ENCODE measurements at places on chromosomes 3 and 15.

DNA sequence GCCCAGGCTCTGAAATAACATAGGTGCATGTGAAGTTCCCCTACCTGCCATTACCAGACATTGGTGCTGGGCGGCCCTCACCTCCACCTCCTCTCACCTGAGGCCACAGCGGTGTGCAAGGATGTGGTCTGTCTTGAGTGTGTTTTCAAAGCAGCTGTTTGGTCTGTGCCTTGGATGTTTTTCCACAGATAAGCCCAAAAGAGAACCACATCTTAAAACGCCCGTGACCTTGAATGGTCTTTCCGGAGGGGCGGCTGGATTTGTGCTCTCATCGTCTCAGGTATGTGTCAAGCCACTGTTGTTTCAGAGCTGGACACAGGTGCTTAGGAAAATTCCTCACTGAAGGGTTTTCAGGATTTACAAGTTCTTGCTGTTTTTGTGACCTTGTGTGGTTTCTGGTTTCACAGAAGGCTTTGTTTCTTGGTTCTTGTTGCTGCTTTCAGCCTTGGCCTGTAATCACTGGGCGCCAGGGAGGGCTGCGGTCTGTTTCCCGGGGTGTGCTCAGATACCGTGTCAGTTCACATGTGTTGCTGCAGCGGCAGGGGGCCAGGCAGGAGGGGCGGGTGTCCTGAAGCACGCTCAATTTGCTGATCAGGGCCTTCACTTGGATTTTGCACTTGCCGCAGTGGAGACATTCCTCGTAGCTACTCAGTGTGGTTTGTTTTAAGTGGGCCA, 128.4 kb downstream of the IGF1R start:
- no peak for DNase-seq

DNA sequence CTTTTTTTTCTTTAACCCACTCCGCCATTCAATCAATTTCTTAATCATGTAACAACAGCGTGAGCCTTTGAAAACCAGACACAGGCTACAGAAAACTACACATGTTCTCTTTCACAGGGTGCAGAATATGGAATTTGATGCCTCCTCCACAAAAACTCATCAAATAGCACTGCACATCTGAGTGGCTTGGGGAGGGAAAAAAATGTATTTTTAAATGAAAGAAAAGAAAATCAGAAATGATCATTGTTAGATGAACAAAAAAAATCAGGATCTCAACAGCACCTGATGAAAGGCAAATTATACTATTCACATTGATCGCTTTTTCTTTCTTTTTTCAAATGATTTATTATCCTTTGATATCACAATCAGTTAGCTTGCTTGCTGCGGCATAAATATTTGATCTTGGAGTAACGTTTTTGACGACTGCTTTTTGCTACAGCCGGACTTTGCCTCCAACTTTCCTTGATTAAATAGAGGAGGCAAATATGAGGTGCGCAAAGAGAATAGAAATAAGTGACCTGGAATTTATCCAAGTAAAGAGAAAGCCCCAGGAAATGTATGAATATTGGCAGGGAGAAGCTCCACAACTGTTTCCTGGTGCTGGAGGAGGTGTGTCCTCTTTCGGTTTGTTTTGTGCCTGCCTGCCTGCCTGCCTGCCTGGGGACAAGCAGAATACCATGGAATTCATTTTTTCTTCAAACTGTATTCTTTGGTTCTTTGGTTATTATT, 63.1 kb downstream of the EDEM1 start:
- no peak for DNase-seq

DNA sequence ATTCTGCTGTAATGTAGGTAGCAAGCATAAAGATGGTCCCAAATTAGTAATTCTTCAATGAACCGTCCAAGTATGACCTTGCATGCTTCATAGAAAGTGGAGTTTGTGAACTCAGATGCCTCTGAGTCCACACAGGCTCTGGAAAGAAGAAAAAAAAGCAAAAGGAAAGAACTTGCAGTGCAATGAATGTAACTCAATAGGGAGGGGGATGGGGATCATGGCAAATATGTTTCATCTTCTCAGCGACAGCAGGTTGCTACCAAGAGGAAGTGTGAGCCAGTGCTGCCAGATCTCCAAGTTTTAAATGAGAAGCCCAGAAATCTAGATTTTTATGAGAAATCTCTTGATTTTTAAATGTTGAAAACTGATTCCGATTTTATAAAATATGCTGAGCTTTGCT, 50.3 kb downstream of the IL20RB start:
- DNase-seq, result no peak

DNA sequence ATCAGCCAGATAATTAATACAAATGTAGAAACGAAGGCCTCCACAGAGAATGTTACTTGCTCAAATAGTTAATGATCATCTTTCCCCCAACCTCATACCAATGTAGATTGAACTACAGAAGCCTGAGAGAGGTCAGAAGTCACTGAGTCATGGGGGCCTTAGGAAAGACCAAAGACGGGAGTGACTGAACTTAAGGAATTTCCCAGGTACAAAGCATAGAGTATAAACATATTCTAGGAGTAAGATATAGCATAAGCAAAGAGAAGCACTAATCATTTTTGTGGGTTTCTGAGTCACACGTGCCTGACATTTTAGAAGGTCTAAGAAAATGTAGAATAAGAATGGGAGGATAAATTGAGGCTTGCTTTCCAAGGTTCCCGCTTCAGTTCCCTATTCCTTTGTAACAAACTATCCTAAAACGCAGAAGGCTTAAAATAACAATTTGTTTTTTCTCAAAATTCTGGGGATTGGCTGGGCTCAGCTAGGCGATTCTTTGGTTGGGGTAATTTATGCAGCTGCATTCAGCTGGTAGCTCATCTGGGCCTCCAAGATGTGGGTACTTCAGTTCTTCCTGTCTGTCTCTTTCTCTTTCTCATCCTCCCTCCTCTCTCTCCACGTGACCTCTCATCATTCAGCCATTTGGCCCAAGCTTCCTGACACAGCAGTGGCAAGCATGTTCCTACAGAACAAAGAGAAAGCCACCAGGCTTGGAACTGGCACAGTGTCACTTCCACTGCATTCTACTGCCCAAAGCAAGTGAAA, 422.6 kb downstream of the FOXP1 start:
- DNase-seq, result no peak

DNA sequence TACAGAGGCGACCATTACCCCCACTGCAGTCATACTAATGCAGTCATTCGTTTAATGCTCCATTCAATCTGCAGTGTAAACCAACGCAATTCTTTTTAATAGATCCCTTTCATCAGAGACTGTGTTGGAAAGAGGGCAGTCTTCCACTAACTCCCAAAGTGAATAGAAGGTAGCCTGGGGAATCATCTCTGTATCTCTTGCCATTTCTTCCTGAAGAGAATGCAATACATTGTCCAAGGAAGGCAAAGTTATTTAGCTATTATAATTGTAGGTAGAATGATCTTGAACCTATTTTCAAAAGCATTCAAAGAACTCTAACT, 1.3 kb upstream of the SLITRK3 start:
- no peak for DNase-seq

GRCh38 chr3:131221731-131222130, 159.8 kb upstream of the NUDT16 start:
- no peak for DNase-seq

DNA sequence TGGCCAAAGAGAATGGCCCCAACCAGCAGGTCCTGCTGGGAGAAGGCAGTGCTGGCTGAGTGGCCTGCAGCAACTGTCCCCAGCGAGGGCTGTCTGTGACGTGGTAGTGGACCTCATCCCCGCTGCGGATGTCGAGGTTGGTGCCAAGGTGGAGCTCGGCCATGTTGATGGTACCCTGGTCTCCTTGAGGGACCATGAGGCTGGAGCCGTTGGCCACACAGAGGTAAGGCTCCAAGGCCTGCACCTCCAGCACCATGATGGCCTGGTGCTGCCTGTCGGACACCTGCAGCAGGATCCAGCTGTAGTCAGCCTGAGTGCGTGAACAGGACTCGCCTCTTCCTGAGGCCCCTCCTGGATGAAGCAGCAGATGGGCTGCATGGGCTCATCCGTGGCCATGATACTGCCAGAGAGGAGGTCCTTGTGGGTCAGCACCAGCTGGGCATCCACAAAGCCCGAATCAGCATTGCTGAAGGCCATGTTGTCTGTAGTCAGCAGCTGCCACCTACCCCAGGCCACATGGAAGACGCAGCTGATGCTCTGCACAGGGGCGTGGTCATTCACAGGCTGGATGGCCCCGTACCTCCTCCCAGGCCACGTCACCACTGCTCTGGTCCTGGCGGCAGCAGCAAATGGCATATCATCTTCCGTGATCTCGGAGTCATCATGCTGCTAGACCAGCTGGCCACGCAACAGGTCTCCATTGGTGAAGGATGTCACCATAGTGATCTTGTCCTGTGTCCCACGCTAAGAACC, 167.5 kb downstream of the GOLGA6L4 start:
- no peak for DNase-seq

DNA sequence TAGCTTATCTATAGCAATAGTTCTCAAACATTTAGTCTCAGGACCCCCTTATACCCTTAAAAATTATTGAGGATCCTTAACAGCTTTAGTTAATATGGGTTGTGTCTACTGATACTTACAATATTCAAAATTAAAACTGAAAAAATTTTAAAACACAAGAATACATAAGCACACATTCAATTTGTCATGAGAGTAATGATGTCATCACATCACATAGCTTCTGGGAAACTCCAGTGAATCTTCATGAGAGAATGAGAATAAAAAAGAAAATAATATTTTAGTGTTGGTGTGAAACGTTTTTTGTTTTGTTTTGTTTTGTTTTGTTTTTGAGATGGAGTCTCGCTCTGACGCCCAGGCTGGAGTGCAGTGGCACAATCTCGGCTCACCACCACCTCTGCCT, 25.2 kb upstream of the ACP3 start:
- DNase-seq, result no peak

DNA sequence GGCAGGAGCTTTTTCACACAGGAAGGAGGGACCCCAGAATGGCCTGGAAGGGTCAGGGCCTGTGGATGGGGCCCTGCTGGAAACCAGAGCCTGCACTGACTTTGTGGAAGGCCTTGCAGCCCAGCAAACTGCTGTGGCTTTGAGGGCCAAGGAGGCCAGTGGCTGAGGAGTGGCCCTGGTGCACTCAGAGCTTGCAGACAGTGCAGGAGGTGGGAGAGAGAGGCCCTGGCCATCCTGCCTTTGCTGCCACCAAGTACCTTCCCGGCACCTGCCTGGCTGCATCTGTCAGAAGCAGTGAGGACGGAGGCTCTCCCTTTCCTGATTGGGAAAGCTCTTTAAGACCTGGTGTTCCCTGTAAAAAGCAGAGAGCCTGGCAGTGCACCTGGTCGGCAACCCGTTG, 6.4 kb downstream of the PSTPIP1 start:
- no peak for DNase-seq

GRCh38 chr15:79743032-79743431, 153.8 kb downstream of the MTHFS start:
- DNase-seq, result no peak

- DNase-seq, result no peak
These were observed 78.8 kb downstream of the PDCD6IP start for GRCh38 chr3:33877187-33877586.

Data from stimulated activated CD8-positive, alpha-beta memory T cell treated with anti-CD3 and anti-CD28 coated beads, Interleukin-7, amount 100 ng/mL, for 4 hours (primary cell).